ENCODE measurements at places on chromosomes 2 and 18.
A peak's percentile ranks its signal among the peaks of the same experiment; 100 is the strongest.

DNA sequence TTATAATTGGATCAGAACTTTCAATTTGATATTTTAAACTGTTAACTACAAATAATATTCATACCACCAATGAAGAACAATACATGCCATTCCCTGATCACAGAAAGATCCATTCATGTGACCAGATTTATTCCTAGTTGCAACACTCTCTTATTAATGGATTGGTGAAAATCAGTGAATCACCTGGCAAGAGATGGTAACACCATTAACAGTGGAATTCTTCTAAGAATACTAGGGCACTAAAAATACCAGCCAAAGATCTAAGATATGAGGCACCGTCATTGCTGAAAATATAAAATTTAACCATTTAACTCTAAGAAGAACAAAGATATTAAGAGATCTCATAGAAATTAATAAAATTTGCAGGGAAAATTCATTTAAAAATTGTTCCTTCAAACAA is 58.1 kb downstream of the MAP4K3 start:
- no peak for DNase-seq

- no peak for DNase-seq
Measured at GRCh38 chr2:151664520-151664919, 69.8 kb downstream of the NEB start.

GRCh38 chr2:73217160-73217559 is 3.1 kb downstream of the SMYD5 start:
- no peak for DNase-seq

DNA sequence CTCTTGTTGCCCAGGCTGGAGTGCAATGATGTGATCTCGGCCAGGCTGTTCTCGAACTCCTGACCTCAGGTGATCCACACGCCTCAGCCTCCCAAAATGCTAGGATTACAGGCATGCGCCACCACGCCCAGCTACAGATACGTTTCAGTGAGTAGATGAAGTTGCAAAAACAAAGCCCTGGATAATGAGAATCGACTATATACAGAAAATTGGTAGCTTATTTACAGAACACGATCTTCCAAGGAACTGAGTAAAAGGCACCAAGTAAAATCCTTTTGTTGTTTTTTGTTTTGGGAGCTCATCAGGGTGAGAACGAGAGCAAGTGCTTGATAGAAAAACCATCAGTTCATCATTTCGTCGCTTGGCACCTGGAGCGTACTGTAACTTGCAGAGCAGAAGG is 62.8 kb downstream of the MYCN start:
- no peak for DNase-seq

GRCh38 chr2:102138331-102138730 is 4.2 kb upstream of the IL1R1 start:
- no peak for DNase-seq

GRCh38 chr2:124582387-124582786 is 557.3 kb downstream of the CNTNAP5 start:
- DNase-seq, result no peak

DNA sequence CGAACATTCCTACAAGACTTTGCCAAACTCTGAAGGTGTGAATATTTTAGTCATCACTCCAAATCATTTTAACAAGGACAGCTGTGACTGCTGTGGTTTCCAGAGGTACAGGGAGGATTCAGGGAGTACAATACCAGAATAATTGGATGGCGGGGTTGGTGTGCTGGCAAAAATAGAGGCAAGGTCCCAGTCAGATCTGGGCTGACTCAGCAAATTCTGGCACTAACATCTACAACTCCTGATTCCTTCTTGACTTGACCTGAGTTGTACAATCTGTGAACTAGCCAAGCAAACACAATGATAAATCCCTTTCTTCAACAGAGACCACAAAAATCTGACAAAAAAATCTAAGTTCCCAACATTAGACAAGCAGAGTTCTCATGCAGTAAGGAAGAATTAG is 40.4 kb downstream of the RMP24 start:
- DNase-seq, result no peak

DNA sequence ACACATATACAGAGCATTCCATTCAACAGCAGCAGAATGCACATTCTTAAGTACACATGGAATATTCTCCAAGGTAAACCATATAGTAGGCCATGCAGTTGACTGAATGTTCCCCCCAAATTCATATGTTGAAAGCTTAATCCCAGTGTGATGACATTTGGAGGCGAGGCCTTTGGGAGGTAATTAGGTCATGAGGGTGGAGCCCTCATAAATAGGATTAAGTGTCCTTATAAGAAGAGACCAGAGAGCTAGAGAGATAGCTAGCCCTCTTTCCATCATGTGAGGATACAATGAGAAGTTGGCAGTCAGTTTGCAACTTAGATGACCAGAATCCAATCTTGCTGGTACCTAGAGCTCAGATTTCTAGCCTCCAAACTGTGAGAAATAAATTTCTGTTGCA is 27.6 kb downstream of the TMEM185B start:
- no peak for DNase-seq

- no peak for DNase-seq
Measured at GRCh38 chr18:23688528-23688927, 725 bp upstream of the LAMA3 start.

DNA sequence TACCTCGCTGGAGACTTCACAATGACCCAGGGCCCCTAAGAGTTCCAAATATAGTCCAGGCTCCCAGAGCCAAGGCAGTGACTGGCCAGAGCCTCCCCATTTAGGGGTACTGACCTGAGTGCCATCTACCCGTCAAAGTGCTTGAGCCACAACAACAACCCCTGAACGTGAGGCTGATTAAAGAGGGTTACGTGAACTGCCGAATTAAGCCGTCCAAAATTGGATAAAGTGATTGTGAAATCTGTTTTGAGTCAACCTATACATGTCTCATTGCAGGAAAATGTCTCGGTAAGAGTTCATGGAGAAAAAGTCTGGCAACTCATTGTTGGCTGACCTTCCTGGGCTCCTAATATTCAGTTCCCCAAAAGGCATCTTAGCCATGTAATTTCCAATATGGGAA is 116.3 kb downstream of the TTC32 start:
- no peak for DNase-seq

DNA sequence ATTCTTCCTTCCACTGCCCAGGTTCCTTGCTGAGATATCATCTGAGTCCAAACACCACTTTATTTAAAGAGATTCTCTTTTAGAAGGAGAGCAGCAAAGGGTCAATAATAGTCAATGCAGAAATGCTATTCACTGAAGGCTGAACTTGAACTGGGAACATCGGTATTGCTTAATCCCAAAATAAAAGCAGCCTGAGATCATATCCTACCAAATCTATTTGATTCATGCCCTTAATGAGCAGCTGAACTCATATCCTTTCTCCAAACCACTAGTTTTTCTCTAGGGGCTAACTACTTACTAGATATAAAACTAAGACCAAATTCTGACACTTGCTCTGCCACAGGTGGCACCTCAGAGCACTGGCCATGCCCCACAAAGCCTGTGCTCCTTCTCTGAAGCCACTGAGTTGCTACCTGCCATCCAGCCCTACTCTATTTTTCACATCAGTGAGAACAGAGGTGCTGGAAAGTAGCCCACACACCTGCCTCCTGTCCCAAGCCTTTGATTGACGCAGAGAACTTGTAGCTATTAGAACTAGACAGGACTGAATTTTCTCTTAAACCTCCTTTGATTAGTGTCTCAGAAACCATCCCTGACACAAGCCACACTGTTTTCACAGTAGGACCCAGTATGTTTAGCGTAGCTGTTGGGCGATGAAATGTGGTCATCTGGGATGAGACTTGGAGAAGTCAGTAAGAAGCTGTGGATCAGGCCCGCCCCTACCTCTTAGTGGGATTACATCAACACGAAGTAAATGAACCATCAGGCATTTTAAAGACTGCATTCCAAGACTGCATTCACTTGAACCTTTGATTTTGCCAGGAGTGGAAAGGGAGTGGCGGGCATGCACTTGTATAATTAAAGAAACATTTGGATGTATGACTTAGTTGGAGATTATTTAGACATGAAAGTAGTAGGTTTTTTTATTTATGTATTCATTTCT is 124.3 kb downstream of the RBMS1 start:
- DNase-seq, result no peak

- no peak for DNase-seq
Measured at GRCh38 chr2:138503087-138503442, 1.5 kb downstream of the SPOPL start.

DNA sequence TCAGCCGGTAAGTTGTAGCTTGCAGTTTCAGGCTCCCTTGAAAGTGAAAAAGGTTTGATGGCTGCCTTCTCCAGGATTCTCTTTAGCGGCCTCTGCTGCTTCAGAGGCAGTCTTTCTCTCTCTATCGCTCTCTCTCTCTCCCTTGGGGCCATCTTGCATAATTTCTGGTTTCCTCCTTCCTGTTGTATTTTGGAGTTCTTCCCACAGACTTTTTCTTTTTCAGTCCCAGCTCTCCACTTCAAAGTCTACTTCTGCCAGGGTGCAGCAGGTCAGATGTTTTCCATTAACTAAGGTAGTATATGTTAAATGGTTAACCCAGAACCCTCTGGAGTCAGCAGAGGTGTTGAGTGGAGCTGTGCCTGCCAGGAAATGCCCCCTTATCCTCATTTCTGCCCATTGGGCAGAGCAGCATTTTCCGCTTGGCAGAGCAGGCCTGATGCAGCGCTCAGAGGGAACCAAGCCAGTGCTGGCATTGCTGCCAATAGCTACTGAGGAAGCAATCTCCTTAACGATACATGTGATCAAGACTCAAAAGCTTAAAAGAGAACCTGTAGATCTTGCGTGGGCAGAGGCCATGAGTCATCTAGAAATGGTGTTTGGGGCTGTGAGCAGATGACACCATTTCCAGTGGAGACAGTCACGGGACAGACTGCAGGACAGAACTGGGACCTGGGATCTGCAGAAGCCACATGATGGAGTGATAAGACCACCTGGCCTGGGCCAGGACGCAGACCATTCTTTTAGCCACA is 20.8 kb downstream of the DBI start:
- peak; percentile 86 for DNase-seq

- DNase-seq, result no peak
Measured at GRCh38 chr18:78128004-78128403, 851.6 kb upstream of the SALL3 start.

DNA sequence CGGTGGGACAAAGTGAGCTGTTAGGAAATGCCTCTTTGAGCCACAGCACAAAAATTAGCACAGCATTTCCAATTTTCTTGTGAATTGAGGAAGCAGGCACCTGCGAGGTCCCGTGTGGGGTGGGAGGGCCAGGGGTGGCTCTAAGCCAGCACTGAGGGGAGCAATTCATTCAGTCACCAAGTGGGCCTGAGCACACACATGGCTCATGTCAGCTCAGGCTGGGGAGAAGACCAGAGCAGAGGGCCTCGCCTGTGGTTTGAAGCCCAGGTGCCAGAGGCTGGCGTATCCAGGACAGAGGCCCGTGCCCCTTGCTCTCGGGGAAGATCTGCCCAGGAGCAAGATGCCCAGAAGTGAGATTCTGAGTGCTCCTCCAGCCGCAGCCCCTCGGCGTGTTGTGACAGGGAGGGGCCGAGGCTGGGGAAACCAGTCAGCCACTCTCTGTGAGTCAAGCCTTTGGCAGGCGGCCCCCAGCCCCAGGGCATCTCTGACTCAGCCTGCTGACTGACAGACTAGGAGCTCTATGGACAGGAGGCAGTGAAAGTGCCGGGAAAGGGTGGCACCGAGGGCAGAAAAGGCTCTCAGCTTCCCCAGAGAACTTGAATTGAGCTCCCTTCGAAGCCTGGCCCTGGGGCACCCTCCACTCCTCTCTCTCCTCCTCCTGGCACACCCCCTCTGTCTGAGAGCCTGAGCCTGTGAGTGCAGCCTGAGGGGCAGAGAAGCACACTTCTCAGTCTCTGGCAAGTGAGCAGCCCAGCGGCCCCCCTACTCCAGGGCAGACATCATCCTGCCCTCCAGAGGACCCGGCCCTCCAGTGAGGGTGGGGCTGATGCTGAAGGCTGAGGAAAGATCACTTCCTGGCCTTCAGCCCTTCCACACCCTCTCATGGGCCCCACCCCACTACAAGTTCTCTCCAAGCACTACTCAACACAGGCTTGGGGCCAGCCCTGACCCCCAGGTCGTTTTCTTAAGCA is 32.3 kb downstream of the CYP26B1 start:
- peak; percentile 76 for DNase-seq

DNA sequence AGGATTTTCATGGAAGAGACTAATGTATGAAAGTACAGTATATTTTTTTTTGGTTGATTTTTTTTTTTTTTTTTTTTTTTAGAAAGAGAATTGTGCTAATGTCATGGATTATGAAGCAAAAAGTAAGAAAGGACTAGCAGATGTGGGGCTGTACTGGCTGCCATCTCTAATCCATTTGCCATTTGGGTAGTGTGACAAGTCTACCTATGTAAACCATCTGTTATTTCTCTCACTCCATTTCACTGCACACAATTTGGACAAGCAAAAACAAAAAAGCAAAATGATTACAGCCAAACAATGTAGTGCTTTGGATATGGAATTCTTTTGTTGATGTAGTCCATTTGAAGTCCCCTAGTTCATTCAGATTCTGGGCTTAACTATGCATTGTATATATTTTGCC is 1355.4 kb downstream of the LRP1B start:
- DNase-seq, result no peak

DNA sequence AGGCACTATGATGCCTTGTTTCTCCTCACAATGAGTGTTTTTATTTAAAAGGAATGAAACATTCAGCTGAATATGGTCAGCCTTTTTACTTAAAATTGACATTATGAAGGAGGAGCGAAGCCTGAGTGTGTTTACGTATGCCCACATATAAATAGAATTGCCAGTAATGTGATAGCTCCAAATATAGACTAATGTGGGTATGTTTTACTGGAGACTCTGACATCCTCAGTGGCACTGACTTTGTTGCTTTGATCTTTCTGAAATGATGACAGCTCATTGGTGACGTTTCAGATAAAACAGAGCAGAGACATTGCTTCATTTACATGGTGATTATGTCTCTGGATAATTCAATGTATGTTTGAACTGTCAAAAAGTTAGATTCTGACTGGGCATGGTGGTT is 167.0 kb downstream of the MGAT5 start:
- DNase-seq, result no peak

DNA sequence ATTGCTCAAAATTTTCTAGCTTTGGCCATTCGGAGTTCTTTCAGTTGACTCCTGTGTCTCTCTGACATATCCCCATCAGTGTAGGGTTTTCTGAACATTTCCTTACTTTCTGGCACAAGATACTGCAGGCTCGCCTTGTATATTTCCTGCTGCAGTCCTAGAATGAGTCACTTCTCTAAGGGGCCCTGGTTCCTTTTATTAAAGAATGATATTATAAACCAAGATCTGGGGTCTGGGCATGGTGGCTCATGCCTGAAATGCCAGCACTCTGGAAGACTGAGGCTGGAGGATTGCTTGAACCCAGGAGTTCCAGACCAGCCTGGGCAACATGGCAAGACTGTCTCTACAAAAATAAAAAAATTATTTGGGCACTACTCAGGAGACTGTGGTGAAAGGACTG is 3.0 kb upstream of the RPL37A start:
- DNase-seq, result no peak

DNA sequence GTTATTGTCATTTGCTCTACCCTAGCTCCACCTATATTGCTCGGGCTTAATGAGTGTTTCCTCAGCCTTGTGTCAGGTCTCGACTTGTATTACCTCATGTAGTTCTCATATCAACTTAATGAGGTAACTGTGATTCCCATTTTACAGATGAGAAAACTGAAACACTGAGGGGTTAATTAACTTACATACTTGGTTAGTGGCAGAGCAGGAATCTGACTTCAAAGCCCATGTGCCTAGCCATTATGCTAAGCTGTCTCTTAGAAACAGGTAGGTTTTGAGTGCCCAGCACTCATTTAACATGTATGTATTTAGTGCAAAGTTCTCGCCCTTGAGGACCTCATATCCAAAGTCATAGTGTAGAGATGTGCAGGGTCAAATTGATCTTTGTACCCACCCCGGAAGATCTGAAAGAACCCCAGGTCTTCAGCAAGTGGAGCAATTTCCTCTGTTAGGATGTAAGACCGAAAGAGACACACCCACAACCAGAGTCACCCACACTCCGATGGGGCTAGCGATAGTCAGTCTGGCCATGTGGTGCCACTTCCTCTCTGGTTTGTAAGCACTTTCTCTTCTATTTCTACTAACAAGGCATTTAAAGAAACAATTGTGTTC is 121.0 kb upstream of the SLC39A10 start:
- no peak for DNase-seq

All from upper lobe of left lung (tissue), 6 donors.